ENCODE measurements at places on chromosomes 7 and 10. TPM values are rescaled to one million over a fixed set of nuclear protein-coding genes. Genes with fewer than 3 reads are reported as not detected.

The IDI2 gene
- polyA plus RNA-seq: not detected

The SORCS3 gene
- polyA plus RNA-seq: 0.27 TPM

The DMBT1 gene
- 4.8 TPM for polyA plus RNA-seq

The SLK gene
- polyA plus RNA-seq: 32.7 TPM

The FFAR4 gene
- polyA plus RNA-seq: 0.25 TPM

The ZPBP gene
- polyA plus RNA-seq: not detected

The MYO3A gene
- polyA plus RNA-seq: 0.09 TPM

The TRIL gene
- 3.3 TPM for polyA plus RNA-seq

The CALHM1 gene
- not detected for polyA plus RNA-seq

The UPK3B gene
- polyA plus RNA-seq: 11.8 TPM

The CRHR2 gene
- polyA plus RNA-seq: 0.03 TPM

The CRYGN gene
- 0.67 TPM for polyA plus RNA-seq

All from urinary bladder (tissue), 4 donors.